ENCODE measurements at places on chromosomes 2 and 18.

GRCh38 chr2:43519643-43520221 lies 76.1 kb downstream of the THADA start:
- no peak for DNase-seq

- no peak for DNase-seq
These were observed 160.6 kb downstream of the AFF3 start for GRCh38 chr2:99981840-99982239.

GRCh38 chr18:21196426-21196825 lies 45.6 kb upstream of the GREB1L start:
- DNase-seq, result no peak

DNA sequence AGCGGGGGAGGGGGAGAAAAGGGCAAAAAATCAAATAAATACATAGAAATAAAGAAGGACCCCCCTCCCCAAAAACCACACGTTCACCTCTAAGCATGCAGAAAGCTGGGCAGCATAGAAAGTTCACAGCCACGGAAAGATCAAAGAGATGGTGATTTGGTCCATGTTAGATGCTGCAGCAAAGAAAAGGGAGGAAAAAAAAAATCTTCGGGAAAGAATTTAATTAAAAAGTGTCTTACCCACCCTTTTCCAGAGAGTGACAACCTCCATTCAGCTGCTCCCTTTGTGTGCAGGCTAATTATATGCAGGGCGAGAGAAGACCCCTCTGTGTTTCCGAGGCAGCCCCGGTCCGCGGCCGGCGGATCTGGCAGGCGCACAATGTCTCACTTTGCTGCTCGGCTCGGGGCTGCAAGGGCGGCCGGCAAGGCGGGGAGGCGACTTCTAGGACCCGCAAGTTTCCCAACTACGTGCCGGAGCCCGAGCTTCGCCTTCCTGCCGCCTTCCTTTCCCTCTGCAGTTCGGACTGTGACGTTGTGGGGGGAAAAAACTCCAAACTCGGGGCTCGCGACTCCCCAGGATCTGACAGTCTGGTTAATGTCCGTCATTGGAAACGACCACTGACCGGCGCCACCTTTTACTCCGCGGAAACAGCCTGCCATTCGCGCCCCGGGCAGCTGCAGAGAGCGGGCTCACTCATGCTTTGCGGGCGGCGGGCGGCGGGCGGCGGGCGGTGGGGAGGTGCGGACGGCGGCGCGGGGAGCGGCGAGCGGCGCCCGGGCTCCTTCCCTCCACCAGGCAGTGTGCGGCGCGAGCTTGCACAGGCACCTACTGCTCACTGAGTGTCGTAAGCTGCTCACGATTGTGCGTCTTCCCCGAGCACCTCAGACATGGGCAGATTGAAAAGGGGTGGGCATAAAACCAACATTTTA lies at the start of gene LRRTM1:
TSS of gene LRRTM1 (minus strand) at position 844 of the 929 bp plus-strand sequence. CDS start 933 bp downstream, outside the sequence.
- peak; percentile 44 for DNase-seq

DNA sequence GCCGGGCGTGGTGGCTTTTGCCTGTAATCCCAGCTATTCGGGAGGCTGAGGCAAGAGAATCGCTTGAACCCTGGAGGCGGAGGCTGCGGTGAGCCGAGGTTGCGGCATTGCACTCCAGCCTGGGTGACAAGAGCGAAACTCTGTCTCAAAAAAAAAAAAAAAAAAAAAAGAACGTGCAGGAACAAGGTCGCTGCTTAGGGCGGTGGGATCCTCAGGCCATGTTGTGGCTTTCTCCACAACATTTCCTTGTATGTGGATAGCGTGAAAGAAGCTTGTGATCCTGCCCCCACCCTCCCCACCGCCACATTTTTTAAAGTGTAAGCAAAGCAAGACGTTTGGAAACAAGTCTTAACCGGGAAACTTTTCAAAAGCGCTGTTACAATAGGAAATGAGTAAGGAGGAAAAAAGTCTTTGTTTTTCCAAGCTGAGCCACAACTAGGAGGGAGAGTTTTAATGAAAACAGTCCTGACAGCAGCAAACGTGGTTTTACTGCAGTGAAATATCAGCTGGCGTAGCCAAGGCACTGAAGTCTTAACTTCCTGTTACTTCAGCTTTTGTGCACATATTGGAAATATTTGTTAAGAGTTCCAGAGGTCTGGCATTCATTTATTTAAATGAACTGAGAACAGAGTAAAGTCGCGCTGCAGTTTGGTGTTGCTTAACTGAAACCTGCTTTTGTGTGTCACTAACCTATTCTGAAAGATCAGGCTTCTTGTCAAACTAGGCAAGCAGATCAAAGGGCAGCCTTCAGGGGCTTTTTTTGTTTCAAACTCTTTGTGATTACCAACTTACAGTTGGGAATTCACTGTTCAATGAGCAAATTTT lies 3.8 kb downstream of the TGIF1 start:
- no peak for DNase-seq

- no peak for DNase-seq
These were observed 240.6 kb downstream of the SOX11 start for GRCh38 chr2:5932556-5933469.

DNA sequence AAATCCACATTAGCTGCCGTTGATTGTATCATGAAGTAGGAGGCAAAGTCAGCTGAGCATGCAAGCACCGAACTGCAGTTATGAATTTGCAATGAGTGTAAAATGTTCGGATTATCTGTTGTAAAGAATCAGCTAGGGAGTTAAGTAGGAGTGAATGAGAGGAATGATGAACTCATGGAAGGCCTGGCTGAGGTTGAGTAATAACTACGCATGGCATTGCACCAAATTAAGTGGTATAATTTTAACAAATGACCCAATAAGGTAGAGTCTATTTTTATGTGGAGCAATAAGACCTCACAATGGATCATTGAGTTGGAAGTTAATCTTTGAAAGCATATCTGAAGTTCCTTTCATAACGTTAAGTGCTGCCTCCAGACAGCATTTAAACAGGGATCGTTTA lies 288.2 kb upstream of the CHST9 start:
- no peak for DNase-seq

DNA sequence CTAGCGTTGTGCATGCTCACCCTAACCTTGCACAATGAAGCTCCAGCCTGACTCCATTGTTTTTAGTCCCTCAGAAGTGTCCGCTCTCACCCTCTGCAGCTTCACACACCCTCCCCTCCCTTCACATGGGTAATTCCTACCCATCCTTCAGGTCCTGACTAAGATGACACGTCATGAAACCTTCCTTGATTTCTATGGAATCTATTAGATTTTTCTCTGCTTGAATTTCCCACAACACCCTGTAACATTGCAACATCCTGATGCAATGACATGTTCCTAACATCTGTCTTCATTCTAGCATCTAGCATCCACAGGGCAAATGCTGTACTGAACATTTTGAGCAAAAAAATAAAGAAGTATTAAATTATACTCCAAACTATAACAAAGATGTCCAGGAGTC lies 77.0 kb upstream of the PID1 start:
- DNase-seq, result no peak

- no peak for DNase-seq
These were observed 72.6 kb downstream of the ANKRD44 start for GRCh38 chr2:197238043-197238365.

DNA sequence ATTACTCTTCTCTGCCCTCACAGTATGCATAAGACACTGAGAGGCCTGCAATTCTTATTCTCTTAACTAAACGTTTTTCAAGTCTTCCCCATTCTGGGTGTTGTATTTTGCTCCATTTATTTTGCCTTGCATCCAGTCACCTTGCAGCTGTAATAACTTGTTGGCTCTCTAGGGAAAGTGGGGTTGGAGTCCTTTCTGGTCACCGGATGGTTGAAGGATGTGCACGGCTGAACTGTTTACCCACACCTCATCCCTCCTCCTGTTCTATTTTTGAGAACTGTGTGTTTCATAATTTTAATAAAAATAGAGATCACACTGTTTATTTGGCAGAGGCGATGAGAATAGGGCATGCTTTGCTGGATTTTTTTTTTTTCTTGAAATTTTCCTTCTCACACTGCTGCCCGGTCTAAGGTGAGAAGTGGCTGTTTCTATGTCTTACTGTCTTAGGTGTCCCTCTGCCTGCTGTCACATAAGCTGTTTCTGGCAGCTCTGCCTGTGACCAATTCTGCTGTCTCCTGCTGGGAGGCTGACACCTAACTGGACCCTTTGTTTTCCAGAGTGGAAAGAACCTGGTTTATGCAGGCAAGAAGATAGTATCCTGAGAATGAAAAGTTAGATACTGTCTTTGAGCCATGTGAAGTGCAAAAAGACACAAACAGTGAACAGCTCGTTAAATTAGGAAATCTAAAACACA lies 342.6 kb downstream of the DPP10 start:
- no peak for DNase-seq

GRCh38 chr2:108220942-108221541 lies 18.7 kb upstream of the SULT1C3 start:
- DNase-seq, result no peak

GRCh38 chr2:239911641-239912071 lies 113.5 kb downstream of the NDUFA10 start:
- DNase-seq, result no peak

DNA sequence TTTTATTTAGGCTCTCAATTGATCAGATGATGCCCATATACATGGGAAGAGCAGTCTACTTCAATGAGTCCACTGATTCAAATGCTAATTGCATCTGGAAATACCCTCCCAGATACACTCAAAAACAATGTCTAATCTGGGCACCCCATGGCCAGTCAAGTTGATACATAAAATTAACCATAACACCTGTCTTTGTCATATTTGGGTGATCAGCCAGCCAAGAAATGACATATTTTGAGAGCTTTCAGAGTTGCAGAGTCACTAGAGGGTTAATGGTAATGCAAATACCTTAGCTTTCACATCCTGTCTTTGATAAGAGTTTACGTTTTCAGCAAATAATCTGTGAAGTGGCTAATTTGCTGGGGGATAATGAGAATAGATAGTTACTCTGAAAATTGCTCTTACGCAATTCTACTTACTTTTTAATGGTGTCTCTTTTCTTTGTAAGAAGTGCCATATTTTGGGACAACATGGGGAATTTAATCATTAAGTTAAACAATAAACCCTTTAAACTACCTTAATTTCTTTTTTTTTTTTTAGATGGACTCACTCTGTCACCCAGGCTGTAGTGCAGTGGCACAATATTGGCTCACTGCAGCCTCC lies 49.1 kb downstream of the CCDC195 start:
- no peak for DNase-seq
